ENCODE measurements at places on chromosomes 7 and 10. TPM values are rescaled to one million over a fixed set of nuclear protein-coding genes. Genes with fewer than 3 reads are reported as not detected.
A peak's percentile ranks its signal among the peaks of the same experiment; 100 is the strongest.

The AFAP1L2 gene
- polyA plus RNA-seq: 46.1 TPM

The SGCE gene
- 164 TPM for polyA plus RNA-seq

The ASB15 gene
- polyA plus RNA-seq: 3.3 TPM

The HDAC9 gene
- 20.0 TPM for polyA plus RNA-seq

The CYP3A4 gene
- not detected for polyA plus RNA-seq

The RAPGEF5 gene
- 19.1 TPM for polyA plus RNA-seq

The CRHR2 gene
- 4.0 TPM for polyA plus RNA-seq

The UNCX gene
- not detected for polyA plus RNA-seq

The CCDC3 gene
- polyA plus RNA-seq: 22.4 TPM

The HOXA10 gene
- not detected for polyA plus RNA-seq

The EMX2 gene
- 13.7 TPM for polyA plus RNA-seq

DNA sequence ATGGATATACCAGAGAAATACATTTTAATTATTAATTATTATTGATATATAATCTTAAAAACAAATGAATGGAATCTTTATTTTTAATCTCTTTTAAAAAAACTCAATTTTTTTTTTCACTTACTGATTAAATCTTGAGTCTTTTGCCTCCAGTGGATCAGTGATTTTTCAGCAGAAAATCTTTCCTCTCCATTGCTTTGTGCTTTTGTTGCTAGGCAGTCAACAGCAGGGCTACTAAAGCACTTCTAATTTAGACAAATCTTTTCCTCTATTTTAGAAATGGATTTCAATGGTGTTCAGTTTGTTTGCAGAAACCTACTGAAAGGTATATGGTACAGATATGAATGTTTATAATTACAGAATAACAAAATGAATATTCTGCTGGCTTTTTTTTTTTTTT, 143.6 kb downstream of the ST7 start:
- no peak for DNase-seq

- no peak for DNase-seq
Measured at GRCh38 chr10:120455004-120455403, 2.0 kb upstream of the PLPP4 start.

DNA sequence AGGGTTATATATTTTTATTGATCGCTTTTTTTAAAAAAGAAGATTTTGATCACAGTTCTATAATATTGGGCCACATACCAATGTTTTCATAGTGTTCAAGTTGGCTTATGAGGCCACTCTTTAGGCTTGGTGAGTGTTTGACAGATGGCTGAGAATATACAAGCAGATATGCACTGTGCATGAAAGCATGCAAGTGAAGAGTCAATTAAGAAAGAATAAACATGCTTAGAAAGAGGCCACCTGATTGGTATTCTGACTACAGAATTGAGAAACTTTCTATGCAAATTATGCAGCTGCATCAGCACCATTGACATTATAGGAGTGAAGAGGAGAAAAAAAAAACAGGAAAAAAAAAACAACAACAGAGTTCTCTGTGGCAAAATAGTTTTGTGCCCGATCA, 39.9 kb downstream of the CABCOCO1 start:
- DNase-seq: no peak

GRCh38 chr7:24158975-24159374, 125.0 kb upstream of the NPY start:
- DNase-seq: no peak

DNA sequence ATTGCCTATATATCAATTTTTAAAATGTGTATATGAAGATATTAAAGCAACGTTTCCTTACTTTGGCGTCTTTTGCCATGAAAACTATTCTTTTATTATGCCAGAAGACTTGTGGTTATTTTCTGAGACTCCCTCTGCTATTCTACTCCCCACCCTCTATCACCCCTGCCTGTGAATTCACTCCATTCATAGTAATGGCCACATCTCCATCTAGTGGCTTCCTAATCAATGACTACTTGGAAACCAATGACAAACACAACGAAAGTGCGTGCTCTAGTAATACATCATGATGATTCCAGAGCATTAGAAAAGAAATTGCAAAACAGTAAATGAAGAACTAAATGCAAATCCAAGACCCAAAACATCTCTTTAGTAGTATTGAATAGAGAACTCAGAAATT, 186.7 kb upstream of the HGF start:
- DNase-seq: peak; percentile 38

- DNase-seq: no peak
Measured at GRCh38 chr10:110657973-110658691, 14.0 kb downstream of the RBM20 start.

- no peak for DNase-seq
Measured at GRCh38 chr7:126940723-126941307, 311.9 kb downstream of the GRM8 start.

DNA sequence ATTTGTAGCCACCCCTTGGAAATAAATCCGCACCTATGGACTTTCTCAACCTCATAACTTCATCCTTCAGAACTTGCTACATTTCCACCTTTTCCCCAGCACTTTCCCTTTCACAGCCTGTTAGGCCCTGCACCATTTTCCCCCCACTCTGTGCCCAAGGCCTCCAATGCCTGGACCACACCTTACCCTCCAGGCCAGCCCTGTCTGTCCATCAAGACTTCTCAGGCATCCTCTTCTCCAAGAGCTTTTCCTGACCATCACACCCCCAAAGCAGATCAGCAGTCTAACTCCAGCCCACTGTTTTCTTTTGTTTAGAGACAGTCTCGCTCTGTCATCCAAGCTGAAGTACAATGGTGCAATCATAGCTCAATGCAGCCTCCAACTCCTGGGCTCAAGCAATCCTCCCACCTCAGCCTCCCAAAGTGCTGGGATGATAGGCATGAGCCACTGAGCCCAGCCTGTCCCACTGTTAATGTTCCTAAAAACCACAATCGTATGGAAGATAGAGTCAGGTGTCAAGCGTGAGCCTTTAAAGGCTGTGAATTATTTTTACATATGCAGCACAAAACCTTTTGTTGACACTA, 116.8 kb downstream of the PARD3 start:
- no peak for DNase-seq

DNA sequence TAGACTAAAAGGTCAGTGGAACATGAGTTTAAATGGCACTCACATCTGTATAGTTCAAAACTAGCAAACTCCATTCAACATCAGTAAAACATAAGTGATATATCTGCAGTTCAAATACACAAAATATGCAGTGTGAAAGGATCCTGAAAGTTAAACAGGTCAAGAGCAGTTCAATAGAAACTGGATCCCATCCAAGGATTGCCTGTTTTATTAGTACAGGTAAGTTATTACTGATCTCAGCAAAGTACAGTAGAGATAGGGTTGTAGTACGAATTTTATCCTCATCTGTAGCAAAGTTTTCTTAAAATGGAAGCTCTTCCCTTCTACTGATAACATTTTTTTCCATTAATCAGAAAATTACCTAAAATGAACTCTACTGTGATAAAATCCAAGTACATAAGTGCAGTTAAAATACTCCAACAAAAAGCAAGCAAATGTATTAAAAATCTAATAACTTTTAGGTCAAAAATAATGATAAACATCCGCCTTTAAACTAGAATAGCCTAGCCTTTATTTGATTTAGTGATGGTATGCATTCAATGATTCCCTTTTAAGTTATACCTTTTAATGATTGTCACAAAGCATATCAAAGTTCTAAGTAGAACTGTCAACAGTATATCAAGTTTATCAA, 2.2 kb downstream of the ZNF800 start:
- no peak for DNase-seq

DNA sequence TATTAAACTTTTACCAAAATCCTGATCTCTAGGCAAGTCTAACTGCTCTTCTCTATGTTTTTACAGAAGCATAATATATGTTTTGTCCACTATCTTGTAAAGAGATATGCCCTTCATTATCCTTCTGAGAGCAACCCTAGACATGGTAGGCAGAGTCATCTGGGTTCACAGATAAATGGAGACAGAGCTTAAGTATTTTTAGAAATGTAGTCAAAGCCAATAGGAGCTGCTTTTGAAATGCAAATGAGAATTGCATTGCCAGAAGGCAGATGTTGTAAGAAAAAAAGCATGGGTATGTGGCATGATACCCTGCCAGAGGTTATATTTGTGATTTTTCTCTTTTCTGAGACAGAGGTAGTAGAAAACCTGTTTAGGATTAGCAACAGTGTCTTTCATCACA, 964.8 kb downstream of the SORCS3 start:
- no peak for DNase-seq

DNA sequence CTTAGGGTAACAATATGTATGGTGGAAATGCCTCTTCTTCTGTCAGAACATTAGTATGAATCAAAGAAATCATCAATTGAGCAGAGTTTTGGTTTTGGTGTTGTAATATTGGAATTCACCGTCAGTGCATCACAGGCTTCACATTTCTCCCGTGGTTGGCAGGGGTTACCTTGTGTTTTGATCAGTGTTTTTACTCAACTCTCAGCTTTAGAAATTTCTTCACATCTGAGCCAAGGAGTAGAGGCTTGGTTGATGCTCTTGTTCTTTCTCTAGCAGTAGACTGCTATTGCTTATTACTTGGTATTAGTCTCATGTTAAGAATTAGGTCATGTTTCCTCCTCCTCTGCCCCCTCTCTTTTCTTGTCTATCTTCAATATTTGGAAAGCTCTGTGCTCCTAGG, 188.8 kb upstream of the SMIM30 start:
- DNase-seq: no peak
